ENCODE measurements at places on chromosomes 11 and 22.

- no peak for DNase-seq
Observed at GRCh38 chr22:29635734-29636357, 32.4 kb downstream of the NF2 start.

GRCh38 chr22:38834215-38834953, 9.4 kb downstream of the NPTXR start:
- DNase-seq = no peak

DNA sequence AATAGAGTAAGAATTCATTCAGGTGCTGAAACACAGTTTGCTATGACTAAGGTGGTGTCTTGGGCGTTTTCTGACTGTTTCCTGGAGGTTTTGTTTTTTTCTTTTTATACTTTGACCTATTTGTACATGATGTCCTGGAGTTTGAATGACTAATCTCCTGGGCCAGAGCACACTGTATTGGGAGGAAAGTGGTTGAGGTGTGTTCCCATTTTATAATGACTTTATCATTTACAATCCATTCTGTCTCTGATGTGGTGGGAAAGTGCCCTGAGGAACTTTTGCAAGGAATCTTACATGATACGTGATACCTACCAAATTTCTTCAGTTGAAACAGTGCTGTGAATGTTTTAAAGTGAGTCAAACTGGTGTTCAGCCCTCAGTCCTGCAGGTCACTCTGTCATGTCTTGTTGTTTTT, 80.8 kb downstream of the TNRC6B start:
- DNase-seq = no peak

DNA sequence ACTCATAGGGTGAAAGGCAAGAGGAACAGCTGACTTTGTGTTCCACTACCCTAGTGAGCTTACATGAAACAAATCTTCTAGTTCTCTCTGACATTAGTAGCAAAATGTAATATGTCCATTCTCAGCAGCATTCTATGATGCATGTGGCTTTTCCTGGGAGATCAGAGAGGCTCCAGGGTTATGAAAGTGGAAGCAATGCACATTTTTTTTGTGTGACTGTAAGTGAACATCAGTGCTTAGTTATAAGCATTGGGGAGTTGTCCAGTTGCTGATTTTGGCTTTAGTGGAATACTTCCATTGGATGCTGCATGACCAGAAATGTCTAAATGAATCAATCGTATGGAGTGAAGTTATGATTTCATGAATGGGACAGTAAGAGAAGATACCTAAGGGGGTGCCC, 255.9 kb downstream of the FAT3 start:
- DNase-seq = no peak

DNA sequence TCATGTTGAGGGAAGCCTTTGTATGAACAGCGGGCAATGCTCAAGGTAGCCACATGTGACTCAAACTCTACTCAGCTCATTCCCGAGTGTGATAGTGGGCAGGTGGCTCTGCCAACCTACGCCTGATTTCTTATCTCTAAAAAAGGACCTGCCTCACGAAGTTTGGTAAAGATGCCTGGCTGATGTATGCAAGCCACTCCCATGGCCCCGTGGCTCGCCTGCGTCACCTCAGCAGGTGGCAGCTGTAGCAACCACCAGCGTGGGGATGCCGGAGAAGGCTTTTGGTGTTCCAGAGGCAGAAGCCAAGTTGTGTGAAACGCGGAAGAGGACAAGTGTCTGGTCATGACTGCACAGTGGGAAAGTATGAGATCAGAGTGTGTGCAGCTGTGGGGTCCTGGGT, 5.4 kb downstream of the FADS2 start:
- no peak for DNase-seq

- DNase-seq = no peak
Observed at GRCh38 chr11:100706179-100706578, 19.1 kb downstream of the ARHGAP42 start.

DNA sequence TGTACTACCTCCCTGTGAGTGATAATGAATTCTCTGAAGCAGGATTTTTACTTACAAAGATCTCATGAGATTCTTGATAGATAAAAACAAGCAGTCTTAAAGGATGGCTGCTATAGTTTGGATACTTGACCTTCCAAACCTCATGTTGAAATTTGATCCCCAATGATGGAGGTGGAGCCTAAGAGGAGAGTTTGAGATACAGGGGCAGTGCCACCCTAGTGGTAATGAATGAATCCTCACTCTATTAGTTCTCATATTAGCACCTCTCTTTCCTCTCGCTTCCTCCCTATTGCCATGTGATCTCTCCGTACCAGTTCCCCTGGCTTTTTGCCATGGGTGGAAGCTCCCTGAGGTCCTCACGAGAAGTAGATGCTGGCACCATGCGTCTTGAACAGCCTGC, 37.9 kb upstream of the OR8B8 start:
- no peak for DNase-seq

DNA sequence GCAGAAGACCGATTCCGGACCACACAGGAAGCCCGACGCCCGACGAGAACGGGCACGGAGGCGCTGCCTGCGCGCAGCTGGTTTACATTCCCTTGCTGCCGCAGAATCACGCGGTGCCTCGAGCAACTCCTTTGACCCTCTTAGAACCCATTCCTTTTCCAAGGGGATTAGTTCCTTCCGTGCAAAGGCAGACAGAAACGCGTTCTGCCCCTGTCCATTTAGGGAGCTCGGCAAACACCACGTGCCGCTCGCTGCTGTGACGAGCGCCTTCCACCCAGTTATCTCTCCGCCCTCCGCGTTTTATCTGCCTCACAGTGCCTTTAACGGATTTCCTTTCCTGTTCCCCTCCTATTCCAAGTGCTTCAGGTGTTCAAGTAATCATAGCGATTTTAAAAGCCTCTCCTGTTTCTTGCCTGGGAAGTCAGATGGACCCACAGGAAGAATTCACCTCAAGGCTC, 24.1 kb upstream of the MICAL3 start:
- no peak for DNase-seq

- no peak for DNase-seq
Observed at GRCh38 chr11:35709376-35709775, 46.8 kb downstream of the TRIM44 start.

DNA sequence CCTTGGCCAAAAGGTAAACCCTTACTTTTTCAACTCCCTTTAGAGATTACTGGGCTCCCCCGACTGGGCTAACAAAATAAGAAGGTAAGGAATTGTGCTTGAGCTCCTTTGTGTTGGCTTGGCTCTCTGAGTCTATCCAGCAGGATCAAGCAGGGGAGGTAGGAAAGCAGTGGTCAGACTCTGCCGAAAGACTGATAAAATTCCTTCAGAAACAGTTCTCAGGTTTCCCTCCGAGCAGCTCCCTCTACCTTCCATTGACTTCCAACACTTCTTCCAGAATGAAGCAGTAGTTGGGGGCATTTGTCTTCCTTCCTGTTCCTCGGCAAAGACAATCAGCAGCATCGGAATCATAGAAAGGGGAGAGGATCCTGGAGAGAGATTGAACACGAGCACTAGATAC, 16.1 kb upstream of the CARD18 start:
- DNase-seq = no peak

DNA sequence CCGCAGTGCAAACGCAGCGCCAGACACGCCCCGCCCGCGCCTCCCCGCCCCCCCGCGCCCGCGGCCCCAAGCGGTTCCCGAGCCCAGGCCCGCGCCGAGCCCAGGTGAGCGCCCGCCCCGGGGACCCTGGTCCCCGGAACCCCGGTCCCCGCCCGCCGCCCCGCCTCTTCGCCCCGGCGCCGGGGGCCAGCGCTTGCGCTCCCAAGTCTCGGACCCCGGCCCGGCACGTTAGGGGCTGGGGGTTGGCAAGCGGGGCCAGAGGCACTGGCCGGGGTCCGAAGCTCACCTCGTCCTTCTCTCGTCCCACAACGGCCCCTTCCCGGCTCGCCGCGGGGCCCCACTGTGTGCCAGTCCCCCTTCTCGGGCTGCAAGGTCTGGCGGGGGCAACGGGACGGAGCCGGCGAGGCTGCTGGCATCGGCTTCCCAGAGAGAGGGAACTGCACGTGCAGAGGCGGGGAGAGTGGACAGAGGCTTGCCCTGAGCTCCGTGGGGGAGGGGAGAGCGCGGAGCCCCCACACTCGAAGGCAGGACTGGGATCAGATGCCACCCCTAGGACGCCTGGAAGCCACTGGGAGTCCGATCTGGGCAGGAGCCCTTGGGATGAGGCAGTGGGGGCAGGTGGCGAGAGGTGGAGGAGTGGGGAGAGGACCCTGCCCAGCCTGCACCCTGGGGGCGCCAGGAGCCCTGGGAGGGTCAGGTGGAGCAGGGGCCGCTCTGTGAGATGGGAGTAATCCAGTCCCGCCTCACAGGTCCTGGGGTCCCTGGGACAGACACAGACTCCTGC, 1.8 kb upstream of the AIFM3 start:
- DNase-seq = no peak

- peak; percentile 77 for DNase-seq
Observed at GRCh38 chr11:33893711-33894397, 2.0 kb upstream of the LMO2 start.

DNA sequence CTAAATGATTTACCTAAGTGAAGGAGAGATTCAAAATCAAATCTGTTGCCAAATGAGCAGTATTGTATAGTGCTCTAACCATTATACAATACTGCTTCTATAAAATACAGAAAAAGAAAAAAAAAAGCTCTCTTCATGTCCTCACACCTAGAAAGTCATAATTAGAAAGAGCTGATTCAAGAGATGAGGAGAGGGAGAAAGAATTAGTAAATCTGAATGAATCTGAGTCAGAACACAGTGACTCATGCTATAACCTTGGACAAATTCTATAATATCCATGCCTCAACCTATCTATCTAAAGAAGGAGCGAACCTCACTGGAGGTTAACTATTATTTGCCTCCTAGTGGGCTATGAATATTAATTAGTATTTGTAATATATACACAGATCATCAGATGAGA, 29.4 kb downstream of the AMBRA1 start:
- DNase-seq = no peak

- DNase-seq = no peak
Observed at GRCh38 chr11:133727774-133728173, 117.5 kb downstream of the SPATA19 start.

- no peak for DNase-seq
Observed at GRCh38 chr11:63242089-63242781, 1.2 kb downstream of the SLC22A25 start.

DNA sequence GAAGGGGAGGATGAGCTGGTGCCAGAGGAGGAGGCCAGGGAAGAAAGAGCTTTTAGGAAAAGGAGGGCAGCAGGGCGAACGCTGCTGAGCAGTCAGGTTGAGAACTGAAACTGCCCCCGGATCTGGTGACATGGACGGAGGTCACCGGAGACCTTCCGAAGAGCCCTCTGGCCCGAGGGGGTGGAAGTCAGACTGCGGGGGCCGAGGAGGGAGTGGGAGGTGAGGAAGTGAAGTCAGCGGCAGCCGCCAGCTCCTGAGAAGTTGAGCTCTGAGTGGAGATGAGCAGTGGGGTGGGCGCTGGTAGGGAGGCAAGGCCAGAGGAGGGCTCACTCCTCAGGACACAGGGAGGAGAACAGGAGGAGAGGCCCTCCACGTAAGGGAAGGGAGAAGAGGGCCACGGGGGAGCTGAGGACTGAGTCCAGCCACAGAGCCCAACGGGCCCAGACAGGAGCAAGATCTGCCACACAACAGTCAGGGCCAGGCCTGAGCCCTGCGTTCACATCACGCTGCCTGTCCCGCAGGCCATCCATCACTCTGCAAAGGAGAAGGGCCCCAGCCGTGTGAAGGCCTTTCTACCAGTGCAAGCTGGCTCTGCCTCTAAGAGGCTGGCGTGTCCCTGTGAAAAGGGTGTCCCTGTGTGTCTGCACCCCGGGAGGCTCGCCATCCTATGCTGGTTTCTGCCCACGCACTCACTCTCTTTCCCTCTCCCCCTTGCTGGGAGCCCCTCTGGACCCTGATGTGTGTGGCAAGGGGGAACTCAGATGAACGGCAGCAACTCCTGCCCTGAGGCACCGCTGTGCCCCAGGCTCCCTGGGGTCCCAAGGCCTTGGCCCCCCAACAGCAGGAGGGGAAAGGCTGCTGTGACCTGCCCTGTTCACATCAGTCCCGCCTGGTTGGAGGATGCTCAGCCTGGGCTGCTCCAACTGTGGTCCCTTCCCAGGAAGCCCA, 19.0 kb upstream of the LRRC32 start:
- no peak for DNase-seq

GRCh38 chr11:119729951-119730613, 1.1 kb upstream of the NECTIN1 start:
- DNase-seq = no peak

- no peak for DNase-seq
Observed at GRCh38 chr11:38423042-38423441, 1825.0 kb upstream of the RAG2 start.

DNA sequence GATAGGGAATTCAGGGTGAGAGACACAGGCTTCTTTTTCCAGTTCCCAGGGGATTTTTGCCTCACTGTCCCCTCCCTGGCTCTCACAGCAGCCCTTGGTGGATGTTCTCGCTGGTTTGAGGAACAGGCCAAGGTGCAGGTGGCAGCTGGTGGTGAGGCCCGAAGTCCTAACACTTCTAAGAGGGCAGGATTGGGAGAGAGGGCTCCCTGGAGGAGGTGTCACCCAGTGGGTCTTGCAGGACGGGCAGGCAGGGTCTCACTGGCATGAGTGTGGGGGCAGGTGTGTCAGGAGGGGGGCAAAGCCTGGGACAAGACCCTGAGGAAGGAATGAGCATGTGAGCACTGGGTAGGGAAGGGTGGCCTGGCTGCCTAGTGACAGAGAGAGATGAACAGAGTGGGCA, 9.2 kb downstream of the ADORA2A start:
- DNase-seq = no peak

DNA sequence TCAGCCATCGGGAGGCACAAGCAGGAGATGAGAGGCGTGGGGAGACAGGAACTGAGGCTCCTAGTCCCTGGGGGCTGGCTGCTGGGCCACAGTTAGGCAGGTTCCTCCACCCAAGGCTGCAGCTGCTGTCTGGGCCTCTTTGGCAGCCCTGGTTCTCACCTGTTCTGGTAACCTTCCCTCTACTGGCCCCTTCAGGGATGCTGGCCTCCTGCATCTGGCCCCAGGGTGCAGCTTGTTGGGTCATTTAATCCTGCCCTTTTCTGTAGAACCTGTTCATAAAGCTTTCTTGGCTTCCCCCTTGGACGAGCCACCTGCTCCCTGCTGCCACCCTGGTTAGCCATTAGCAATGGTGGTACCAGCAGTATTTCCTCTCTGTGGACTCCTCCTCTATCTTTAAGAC, 5.5 kb downstream of the USH1C start:
- no peak for DNase-seq

DNA sequence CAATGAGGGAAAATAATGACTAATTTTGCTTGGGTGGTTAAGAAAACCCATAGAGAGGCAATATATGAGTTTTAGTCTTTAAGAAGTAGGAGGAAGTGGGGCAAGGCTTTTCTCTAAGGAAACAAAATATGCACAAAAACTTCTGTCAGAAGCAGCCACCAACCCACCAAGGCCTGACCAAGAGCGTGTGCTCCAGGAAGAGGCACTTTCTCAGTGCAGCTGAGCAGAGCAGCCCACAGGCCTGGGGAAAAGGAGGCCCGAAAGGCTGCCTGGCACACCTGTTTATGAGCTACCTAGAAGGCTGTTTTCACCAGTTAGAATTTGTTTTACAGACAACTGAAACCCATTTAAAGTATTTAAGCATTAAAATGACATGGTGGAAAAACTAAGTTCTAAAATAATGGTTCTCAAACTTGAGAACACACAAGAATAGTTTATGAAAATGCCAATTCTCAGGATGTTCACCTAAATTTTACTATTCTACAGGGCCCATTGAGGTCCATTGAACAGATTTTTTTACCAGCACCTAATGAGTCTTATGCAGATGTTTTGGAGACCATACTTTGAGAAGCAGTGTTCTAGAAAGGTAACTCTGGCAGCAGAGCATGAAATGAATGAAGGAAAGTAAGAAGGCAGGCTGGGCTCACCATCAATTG, 160.5 kb upstream of the DDI1 start:
- DNase-seq = no peak
